NCI-H146 (cell line): ENCODE measurements at places on chromosomes 5 and 9.
A peak's percentile ranks its signal among the peaks of the same experiment; 100 is the strongest.

DNA sequence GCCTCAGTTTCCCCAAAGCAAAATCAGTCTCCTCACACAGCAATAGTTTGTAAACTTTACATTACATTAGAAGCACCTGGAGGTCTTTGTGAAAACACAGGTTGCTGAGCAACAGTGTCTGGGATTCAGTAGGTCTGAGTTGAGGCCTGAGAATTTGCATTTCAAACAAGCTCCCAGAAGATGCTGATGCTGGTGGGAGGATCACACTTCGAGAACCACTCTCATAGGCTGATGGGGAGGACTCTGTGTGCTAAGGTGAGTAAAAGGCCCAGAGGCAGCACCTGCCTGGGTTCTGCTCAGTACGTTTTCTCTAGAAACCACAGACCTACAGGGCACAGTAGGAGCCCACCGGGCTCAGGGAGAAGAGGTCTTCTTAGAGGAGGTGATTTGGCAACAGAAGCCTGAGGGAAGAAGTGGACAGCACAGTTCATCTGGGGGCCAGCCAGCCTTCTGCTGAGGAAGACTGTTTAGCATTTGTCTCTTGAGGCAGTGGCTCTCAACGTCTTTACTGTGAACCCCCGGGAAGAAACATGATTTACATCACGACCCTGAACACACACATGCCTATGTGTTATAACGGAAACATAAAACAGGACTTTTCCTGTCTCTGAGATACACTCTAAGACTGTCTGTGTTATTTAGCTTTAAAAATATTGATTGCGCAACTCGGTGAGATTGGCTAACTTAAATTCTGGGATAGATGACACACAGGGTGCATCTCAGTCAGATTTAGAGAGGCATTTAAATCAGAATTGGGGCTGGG lies 24.8 kb upstream of the DENND1A start:
- no peak for DNase-seq

DNA sequence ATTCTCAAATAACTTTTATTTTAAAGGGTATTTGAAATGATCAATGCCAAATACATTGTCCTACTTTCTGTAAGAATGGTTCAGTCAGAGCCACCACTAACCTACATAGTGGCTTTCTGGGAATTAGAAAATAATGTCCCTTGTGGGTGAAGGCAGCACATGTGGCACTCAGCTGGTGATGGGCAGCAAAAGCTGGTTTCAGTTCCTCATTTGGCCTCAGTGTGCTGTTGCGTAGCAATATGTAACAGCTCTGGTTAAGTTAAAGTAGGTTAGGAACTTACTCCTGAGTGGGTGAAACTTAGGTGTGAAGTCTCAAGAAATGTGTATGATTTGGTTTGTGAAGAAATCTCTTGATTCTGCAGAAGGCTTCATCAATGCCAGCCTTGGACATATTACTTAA lies 99.6 kb upstream of the SPEF2 start:
- DNase-seq, result no peak

- DNase-seq, result no peak
These were observed 268.0 kb downstream of the ADAMTSL1 start for GRCh38 chr9:18741945-18742344.

DNA sequence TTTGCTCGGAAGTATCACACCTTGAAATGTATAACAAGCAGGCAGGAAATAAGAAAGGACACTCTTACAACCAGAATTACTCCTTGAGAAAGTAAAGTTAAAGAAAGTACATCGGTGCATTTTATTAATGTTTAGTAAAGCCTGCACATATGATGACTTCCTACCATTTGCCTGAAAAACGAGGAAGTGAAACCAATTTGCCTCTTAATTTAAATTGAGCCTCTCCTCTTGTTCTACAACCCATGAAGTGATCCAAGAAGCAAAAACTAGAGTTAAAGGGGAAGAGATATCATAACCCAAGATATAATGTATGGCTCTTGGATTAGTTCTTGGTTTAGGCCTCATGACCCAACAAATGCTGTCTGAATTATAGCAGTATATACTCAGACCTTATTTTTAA lies 95.6 kb downstream of the GNAQ start:
- DNase-seq, result no peak

DNA sequence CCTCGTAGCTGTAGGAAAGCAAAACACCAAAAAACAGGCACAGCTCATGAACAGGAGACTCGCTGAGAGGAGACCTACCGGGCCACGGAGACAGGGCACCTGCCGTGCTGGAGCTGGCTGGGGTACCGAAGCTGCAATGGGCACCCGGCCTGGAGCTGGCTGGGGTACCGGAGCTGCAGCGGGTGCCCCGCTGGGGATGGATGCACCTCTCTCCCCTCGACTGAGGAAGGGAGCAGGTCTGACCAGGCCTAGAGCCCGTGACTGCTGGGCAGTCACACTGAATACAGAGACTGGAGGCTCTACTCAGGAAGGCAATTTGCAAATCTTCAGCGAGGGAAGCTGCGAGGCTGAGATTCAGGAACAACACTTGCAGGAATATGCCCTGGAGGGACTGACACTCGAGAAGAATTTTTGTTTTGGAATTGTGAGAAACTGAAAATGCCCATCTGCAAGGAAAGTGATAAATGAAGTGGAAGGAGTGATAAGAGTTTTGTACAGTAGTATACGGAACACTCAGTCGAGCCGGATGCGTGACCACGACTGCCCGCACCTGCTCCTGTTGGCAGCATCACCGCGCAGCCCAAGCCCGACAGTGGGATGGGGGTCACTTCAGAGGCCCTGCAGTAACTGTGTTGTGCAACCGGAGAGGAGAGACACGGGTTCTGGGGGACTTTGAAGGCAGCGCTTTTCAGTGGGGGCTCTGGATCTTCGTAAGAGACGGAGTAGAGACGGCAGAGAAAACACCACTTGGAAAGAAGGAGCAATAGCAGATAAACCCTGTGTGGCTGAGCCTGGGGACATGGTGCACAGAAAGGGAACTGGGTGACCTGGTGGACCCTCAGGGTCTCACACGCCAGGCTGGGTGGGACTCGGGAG lies 27.9 kb upstream of the LPCAT1 start:
- DNase-seq, result no peak

GRCh38 chr5:171711571-171711970 lies 74.0 kb upstream of the SMIM23 start:
- no peak for DNase-seq

- no peak for DNase-seq
These were observed 4.3 kb downstream of the PRRC2B start for GRCh38 chr9:131398204-131398603.

DNA sequence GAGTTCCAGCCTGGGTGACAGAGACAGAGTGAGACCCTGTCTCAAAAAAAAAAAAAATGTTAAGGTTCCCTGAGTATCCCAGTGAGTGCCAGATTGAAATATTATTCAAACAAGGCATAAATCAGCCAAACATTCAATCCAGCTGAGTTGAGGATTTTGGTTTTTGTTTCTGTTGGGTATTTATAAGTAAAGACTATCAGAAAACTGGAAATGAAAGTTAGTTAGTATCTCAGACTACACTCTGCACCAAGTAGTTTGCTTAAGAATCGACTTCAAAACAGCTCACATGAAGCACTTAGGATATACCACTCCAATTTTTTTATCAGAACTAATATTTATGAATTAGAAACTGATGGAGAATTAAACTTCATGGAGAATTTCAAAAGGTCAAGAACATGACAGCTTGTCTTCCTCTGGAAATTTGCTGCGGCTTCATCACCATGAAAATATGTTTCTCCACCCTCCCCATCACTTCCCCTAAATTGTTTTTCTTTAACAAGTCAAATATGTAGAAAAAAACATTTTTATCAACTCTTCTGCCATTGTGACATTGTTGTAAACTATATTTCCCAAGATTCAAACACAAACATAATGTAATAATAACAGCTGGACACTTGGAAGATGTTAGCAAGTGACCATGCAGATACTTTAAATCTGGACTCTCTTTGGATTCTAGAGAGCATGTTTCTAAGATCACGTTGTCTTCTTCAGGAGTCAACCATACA lies 110.0 kb upstream of the PTGER4 start:
- no peak for DNase-seq

DNA sequence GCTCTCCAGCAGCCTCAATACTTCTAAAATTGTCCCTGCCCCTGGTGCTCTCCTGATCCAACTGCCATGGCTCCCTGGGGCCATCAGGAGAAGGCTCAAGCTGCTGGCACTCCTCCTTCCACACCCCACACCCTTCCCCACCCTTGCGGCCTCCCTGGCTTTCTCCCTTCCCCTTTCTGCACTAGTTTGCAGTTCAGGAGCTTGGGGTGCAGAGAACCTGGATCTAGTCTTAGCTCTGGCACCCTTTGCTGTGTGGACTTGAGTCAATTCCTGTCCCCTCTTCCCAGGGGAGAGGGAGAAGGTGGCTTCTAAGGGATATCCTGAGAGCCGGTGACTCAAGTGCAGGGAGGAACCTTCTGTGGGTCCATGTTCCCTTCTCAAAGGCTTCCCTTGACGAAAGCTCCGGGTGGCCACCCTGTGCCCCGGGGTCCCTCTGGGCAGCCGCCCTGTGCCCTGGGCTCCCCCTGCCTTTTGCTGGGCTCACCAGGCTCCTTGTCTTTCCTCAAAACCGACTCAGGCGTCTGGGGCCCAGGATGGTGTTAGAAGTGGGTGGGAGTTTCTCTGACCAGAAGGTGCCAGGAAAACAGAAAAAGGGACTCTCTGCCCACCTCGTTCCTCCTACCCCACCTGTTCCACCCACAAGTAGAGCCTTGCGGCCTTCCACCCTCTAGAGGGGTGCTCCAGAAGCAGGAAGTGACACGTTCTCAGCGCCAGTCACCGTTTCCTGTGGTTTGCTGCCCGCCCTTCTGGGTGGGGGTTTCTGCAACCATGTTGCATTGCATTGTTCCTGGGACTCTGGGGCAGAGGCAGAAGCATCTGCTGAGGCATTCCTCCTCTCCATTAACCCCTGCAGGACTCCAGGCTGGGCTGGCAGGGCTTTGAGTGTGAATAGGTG lies 15.0 kb downstream of the GLIPR2 start:
- no peak for DNase-seq

DNA sequence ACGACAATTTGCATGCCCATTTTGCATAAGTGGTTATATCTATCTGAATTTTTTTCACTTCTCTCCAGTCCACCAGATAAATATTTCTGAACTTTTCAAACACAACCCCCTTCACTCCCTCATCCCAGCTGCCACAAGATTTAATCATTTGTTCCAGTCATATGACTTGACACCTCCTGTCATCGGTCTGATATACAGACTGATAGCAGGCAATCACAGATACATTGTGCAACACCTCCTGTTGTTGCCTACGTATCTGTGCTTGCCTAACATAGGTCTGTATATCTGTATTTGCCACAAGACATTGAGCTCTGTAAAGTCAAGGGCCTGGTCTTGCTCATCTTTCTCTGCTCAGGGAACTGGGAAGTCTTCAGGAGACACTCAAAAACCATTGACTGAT lies 65.6 kb downstream of the GNA14 start:
- no peak for DNase-seq

GRCh38 chr5:55176176-55176818 lies 3.3 kb upstream of the CDC20B start:
- peak; percentile 84 for DNase-seq

GRCh38 chr5:73796164-73797131 lies 170.5 kb downstream of the ARHGEF28 start:
- DNase-seq, result peak; percentile 11

DNA sequence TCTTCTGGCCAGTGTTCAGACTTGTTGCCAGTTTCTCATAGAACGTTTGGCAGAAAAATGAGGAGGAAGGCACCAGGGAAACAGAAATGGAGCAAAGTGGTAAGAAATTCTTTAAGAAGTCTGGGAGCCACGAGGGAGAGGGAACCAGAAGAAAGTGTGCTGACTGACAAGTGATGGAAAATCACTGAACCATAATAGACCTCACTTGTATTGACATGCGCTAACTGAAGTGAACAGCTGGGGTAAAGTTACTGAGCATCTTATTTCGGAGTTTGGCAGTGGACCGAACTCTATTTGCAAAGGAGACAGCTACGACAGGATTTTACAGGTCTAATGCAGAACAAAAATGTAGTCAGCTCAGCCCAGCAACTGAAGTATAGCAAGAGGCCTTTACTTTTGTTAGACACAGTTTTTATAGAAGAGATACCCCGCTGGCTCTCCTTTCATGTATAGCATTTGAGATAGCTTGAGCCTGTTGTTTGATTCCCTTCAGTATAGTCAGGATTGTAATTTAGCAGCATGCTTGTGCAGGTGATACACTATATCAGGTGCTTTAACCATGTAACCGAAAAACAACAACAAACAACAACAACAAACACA lies 53.6 kb downstream of the HMHB1 start:
- no peak for DNase-seq
